Left kidney (tissue), 8 donors: ENCODE measurements at places on chromosomes 3 and 15.

DNA sequence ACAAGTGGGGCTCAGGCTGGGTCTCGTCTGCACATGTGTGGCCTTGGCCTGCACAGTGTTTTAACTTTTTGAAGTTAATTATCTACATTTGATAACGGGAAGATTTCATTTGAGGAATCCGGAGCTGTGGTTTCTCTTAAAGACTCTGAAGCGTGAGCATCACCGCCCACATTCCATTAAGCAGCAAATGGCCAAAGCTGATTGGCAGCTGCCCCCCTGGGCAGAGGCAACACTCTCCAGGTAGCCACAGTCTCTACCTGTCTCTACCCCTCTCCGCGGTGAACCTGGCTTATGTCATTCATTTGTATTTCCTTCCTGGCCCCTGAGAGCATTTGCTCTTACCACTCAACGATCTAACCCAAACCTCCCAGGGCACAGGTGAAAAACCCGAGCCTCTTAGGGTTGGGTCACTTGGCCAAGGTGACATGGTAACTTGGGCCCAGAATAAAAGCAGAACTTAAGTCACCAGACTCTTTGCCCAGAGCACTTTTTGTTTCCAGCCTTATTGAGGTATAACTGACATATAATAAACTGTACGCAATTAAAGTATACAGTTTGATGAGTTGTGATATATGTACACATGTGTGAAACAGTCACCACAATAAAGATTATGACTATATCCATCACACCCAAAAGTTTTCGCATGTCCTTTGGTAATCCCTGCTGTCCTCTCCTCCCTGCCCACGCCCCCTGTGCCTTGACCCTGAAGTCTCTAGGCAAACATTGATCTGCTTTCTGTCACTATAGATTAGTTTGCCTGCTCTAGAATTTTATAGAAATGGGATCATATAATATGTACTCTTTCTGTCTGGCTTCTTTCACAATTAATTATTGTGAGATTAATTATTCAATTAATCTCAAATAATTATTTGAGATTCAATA is 245.7 kb upstream of the HES1 start:
- no peak for DNase-seq

GRCh38 chr3:105944721-105945120 is 75.9 kb upstream of the CBLB start:
- DNase-seq: no peak

DNA sequence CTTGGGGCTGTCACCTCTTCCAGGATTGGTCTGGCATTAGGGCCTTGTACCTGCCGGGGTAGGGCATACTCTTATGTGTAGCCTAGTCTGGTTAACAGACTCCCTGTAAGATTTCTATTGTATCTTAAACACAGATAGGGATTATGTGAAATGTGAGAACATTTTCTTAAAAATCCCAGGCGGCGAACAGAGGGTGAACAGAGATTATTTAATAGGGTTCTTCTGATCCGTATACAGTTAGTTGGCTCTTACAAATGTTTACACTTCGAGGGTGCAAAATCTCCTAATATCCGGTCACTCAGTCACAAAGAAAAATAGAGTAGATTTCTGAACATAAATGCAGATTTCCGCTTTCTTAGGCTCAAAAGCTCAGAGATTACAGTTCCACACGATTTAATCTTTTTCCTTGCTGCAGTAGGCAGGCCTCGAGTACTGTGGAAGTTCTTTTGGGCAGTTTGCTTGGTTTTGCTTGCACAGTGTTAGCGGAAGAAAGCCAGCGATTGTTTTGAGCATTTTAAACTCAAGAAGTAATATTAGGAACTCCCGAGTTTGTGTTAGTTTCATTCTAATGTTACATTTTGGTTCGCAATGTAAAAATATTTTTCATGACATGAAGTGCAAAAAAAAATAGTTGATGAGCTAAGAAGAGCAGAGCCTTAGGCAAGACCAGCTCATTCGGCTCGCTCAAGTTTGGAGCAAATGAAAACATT is 993 bp downstream of the PLCL2 start:
- DNase-seq: no peak

DNA sequence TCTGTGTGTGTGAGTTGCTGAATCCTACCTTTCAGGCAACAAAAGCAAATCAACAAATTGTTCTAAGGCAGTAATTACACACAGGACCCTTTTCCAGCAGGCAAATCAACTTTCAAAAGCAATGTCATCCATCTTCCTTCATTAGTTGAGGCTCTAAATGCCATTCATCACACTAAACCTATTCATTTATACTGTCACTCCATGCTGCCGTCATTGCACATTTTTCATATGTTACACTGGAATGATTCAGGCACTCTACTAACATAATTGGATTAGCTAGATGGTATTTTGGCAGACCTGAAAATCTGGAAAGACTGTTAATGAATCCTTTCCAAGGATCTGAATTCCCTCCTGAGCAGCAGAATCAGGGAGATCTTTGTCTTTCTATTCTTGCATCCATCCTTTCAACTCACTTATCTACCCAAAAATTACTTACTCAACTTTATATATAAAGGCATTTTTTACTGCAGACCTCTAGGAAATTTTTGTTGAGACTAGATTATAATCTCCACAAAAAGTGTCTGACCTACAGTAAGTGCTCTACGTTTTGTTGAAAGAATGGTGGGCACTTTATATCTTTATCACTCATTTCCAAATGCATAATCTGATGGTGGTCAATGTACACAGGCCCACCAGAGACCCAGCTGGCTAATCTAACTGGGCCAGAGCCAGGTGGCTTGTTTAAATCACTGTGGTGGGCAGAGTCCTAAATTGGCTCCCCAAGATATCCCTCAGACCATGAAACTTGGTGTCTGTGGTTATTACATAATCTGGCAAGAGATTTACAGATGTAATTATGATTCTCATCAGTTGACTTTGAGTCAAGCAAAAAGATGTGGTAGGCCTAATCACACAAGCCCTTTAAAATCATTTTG is 25.0 kb downstream of the MIX23 start:
- DNase-seq: no peak

DNA sequence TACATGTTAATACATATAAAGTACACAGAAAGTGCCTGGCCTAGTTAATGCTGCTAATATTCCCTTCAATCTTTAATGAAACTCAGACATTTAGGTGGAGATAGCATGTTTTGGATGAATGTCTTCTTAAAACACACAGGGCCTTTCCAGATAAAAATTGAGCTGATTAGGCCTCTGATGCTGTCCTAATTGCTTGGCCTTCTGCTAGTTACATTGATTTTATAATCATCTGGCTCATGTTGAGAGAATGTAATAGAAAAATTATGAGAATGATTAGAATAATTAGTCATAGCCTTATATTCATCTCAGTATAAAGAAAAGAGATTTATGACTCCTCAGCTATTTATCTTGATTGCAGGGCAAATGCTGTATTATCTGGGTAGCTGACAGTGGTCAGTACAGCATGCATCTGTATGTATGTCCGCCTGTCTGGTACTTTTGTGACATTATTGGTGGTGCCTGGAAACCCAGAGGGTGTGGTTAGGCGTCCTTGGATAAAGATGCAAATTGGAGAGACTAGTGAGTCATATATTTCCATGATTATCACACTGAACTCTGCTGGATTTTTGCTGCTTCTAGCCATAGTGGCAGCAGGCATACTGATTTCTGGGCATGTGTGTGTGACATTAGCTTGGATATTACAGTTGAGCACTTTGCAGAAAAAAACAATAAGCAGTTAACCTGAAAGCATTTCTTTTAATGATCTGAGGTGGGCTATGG is 120.8 kb downstream of the FEZF2 start:
- DNase-seq: no peak

DNA sequence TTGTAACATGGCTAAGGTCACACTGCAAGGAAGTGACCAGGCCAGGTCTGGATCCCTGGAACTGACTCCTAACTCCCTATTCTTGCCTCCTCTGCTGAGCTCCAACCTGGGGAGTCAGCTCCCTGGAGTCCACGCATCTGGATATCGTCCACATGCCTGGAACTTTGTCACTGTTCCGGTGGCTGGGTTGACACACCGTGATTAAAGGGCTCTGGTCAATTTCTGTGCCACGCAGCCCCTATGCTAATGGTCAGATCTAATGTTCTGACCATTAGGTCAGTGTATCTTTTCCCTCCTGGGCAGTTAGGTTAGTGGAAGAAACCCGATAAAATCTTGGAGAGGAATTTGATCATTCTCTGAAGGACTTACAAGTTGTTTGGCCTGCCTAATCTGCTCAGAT is 1.6 kb upstream of the TPM1 start:
- DNase-seq: no peak

GRCh38 chr3:4982773-4983738 is 3.8 kb downstream of the BHLHE40 start:
- DNase-seq: no peak

- peak; percentile 67 for DNase-seq
Observed at GRCh38 chr3:58062472-58062871, 54.2 kb downstream of the FLNB start.

DNA sequence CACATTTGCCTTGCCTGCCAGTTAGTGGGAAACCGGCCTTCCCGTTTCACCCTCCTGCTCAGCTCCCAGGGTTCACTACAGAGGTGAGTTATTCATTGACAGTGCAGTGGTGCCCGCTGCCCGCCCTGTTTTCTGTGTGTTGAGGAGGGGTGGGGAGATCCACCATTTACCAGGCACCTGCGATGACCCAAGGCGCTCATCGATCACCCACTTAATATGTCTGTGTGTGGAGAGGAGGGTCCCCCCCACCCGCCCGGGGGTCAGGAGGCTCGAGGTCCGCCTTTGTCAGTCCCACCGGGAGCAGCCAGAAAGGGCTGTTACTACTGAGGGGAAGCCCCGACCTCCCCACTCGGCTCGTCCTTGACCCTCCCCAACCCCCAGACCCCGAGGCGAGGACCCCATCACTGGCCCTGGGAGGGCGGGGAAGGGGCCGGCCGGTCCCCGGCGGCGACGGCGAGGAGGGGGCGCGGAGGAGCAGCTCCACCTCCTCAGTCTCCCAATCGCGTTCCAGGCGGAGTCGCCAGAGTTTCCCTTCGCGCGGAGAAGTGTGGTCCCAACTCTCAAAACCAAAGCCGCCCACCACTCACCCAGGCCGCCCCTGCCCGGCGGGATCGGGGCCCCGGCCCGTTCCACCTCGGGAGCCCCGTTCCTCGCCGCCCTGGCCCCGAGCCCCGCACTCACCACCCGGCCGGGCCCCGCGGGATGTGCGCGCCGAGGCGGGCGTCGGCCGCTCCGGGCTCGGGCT is 1.1 kb downstream of the PLXNB1 start:
- DNase-seq: peak; percentile 71

DNA sequence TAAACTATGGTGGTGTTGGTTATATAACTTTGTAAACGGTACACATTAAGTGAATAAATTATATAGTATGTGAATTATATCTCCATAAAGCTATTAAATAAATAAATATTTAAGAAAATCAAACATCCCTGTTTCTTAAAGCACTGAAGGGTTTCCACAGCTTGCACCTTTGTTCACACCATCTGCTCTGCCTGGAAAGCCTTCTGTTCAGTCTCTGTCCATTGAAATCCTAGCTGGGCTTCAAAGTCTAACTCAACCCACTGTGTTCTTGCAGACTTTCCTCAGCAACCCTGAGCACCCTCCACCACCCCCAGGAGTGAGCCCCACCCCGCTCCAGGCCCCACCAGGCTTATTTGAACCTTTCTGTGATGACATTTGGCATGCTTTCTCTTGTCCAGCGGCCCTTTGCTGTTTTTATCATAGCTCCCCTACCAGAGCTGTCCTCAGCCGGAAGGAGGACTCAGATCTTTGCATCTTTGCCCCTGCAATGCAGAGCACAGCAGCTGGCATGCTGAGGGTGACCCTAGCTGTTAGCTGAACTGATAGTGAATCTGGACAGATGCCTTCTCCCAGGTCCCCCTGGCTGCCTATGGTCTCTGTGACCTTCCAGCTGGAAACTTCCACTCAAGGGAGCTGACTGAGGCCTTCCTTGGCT is 105.2 kb downstream of the DAPK2 start:
- DNase-seq: no peak

DNA sequence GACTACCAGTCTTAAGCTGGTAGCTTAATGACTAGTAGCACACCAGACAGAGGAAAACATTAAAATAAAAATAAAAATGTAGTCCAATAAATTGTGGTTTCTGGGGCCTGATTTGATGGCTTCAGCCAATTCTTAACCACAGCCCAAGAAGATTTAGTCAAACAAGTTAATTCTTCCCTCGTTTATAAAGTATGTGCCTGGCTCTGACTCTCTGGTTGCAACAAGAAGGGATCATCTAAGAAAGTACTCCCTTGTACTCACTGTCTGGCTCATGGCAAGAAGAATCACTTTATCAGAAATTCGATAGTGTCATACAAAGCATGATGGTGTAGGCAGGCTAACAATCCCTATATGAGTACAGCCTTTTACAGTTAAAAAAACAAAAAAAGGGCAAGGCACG is 141.9 kb downstream of the P3H2 start:
- DNase-seq: no peak

- DNase-seq: no peak
Observed at GRCh38 chr3:149009732-149010131, 18.4 kb downstream of the GYG1 start.

GRCh38 chr3:186425788-186426730 is 64.0 kb upstream of the DGKG start:
- no peak for DNase-seq

GRCh38 chr3:189790658-189791057 is 159.5 kb downstream of the TP63 start:
- DNase-seq: no peak

DNA sequence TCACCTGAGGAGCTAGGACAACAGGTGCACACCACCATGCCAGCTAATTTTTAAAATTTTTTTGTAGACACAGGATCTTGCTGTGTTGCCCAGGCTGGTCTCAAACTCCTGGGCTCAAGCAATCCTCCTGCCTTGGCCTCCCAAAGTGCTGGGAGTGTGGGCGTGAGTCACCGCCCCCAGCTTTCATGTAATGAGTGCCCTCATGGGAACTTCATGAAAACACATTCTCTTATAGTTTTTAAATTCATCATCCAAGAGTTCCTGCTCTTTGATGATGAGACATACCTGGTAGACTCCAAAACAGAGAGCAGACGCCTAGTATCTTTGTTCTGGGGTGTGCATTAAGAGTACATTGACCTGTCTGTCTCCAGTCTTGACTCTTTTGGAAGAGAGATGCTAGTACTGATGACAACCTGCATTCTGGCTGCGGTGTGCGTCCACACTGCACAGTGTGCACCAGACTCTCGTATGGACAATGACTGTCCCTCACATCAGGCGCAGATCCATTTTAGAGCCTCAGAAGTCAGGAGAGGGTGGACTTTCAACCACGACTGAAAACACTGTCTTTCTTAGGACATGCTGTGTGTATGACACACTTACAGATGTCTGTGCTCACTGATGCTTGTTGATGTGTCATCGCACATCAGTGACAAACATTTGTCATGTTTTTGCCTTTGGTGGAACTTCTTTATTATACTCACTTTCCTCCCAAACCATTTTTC is 2.0 kb downstream of the NRROS start:
- no peak for DNase-seq

GRCh38 chr3:60514866-60515265 is 736.4 kb downstream of the FHIT start:
- peak; percentile 28 for DNase-seq
